Naive thymus-derived CD8-positive, alpha-beta T cell (primary cell): ENCODE measurements at places on chromosomes 1 and 21. TPM values are rescaled to one million over a fixed set of nuclear protein-coding genes. Genes with fewer than 3 reads are reported as not detected.

Gene KCNE2
- not detected for total RNA-seq

Gene LCE2A
- total RNA-seq, result not detected

Gene OR2L13
- total RNA-seq, result not detected

Gene FMO4
- total RNA-seq, result 3.9 TPM

Gene LIX1L
- total RNA-seq, result 59.4 TPM

Gene PCSK9
- total RNA-seq, result not detected

Gene CCDC181
- not detected for total RNA-seq

Gene TRAF3IP3
- 717 TPM for total RNA-seq

Gene S100A16
- total RNA-seq, result not detected

Gene SLC37A1
- total RNA-seq, result 18.7 TPM

Gene NIT1
- total RNA-seq, result 43.5 TPM
